Activated gamma-delta T cell treated with anti-CD3 and anti-CD28 coated beads, Interleukin-2, amount 50 U/mL, for 16 hours (primary cell): ENCODE measurements at places on chromosomes 6 and 20.
A peak's percentile ranks its signal among the peaks of the same experiment; 100 is the strongest.

DNA sequence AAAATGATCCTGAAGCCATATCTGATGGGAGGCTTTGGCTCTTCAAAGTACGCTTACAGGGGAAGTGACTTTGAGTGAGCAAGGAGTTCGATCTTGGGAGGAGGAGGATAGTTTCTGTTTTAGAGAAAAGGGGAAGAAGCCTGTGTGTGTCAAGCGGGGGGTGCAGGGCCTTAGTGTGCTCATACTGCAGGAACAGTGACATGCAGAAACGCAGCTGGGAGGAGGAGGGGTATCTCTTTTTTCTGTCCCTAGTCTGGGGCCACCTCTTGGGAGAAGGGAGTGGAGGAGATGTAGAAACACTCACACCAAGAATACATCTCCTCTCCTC lies 19.8 kb downstream of the SIRPD start:
- no peak for DNase-seq

DNA sequence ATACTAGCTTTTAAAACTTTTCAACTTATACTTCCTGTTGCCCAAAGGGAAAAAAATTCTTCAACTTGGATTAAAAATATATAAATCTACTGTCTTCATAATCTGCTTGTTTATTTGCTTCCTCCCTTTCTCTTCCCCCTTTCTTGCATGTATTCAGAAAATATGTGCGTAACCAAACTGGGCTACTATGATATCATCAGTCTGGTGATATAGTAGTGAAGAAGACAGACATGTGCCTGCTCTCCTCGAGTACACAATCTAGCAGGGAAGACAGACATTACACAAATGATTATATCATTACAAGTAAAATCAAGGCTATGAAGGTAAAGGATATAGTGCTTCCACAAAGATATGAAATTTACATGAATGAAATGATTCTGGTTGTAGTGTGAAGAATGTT lies 31.0 kb downstream of the IBTK start:
- DNase-seq: no peak

DNA sequence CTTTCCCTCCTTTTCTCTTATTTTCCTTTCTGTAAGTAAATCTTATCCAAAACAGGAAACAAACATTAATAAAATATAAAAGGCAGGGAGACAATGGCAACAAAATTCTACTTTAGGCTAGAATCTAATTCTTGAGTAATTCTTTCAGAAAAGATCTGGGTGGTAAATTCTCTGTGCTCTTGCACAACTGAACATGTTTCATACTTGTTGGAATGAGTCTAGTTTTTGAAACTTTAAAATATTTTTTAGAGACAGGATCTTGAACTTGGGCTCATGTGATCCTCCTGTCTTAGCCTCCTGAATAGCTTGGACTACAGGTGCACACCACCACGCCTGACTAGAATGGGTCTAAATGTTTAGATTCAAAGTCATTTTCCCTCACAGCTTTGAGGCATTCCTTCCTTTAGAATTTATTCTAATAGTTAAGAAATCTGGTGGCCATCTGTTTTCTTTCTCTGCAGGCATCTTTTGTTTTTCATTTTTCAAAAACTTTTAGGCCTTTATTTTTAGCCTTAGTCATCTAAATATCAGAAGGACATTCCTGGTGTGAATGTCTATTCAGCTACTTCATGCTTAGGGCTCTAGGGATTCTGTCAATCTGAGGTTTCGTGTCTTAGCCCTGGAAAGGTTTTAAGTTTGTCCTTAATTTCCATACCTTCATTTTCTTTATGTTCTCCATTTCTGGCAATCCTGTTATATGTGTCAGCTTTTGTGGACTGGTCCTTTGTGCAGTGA lies 76.5 kb downstream of the CDKAL1 start:
- no peak for DNase-seq

- no peak for DNase-seq
Observed at GRCh38 chr20:41299899-41300298, 17.6 kb downstream of the ZHX3 start.

- DNase-seq: no peak
Observed at GRCh38 chr6:43033496-43034189, 12.2 kb downstream of the RRP36 start.

- DNase-seq: peak; percentile 29
Observed at GRCh38 chr6:135128268-135128914, 52.7 kb upstream of the MYB start.

DNA sequence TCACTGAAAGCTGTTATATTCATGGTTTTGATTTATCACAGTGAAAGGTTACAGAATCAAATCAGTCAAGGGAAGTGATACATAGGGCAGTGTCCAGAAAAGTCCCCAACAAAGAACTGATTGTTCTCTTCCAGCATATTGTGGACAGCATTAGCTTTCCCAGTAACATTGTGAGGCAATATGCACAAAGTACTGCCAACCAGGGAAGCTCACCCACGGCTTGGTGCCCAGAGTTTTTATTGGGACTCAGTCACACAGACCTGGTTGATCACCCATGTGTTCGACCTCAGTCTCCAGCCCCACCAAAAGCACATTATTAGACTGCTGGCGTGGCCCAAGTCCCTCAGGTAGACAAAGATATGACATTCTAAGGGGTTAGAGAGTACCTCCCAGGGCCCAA lies 76.0 kb downstream of the LCA5 start:
- DNase-seq: no peak

DNA sequence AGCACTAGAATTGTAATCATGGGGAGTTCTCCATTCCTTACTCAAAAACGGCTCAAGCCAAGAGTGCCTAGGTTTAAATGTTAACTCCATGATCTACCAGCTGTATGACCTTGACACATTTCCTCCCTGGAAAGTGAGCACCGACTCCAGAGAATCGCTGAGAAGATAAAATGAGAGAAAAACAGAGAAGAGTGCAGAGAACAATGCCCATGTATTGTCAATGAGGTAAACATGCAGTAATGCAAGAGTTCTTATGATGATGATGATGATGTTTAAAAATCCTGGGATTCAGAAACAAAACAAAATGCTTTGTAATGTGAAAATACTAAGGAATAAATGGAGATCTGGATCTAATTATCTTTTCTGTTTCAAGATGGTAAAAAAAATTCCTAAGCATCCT lies 64.8 kb upstream of the BEND6 start:
- no peak for DNase-seq

GRCh38 chr6:36309203-36309602 lies 27.5 kb downstream of the BNIP5 start:
- no peak for DNase-seq

- no peak for DNase-seq
Observed at GRCh38 chr6:168715643-168716481, 274.9 kb downstream of the SMOC2 start.

DNA sequence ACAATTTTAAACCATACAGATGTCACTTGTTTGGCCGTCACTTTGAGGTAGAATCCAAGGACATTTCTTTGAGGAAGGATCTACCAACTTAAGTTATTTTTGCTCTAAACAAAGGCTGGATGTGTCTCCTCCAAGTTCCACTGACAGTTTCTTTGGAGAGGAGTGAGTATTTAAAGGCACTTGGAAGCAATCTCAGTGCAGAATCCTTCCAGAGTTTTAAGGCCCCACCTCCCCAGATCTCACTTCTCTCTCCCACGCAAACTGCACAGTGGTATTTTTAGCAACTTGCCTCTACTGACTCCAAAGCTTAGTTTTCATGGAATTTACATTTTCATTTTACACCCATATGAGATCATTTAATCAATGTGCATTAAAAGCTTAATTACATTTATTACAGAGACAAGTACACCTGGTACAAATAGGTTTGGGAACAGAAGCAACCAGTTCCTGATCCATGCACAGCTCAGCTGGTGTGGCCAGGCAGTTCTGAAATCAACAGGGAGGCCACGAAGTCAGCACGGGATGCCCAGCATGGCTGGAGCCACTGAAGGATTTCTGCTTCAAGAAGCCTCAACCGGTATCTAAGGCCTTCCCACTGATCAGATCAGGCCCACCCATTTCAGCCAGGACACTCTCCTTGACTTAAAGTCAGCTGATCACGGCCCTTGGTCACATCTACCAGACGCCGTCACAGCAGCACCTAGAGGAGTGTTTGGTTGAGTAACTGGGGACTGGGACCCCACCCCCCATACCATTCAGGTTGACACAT lies 109.8 kb downstream of the SYCP2 start:
- no peak for DNase-seq

DNA sequence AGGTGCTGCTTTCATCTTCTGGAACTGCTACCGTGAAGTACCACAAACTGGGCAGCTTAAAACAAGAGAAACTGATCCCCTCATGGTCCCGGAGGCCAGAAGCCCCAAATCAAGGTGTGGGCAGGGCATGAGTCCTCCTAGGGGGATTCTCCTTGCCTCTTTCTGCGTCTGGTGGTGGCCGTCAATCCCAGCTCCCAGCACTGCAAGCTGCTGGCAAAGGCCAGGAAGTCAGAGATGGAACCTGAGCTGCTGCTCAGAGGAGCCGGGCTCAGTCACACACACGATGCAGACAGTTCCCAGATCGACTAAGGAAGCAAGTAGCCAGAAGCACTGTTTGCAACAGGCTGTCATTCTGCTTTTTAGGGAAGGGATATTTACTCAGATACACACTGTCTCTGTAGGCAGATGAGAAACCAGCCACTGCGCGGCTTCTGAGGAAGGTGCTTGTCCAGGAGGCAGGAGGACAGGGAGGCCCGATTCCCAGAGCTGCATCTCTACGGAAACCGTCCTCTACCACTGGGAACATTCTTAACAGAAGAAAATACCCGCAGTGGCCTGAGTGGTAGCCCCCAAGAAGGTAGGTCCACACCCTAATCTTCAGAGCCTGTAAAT lies 15.5 kb downstream of the BHLHE23 start:
- no peak for DNase-seq

- DNase-seq: no peak
Observed at GRCh38 chr6:85997206-85997605, 354.5 kb upstream of the SYNCRIP start.

DNA sequence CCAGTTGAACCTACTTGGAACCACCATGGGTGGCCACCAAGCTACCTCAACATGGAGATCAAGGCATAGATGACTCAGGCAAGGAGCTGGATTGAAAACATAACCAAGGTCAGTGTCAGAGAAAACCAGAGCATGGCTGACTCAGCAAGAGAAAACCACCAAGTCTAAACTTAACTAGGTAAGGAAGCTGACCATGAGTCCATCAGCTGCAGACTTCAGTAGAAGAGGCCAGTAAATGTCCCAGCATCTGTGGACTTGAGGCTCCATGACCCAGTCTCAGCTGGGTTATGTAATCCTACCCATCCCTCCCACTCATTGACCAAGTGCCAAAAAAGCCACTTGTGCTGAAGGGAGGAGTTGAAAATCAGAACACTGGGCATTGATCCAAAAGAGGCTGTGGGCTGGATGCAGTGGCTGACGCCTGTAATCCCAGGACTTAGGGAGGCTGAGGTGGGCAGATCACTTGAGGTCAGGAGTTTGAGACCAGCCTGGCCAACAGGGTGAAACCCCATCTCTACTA lies 93.7 kb upstream of the CBLN4 start:
- no peak for DNase-seq

DNA sequence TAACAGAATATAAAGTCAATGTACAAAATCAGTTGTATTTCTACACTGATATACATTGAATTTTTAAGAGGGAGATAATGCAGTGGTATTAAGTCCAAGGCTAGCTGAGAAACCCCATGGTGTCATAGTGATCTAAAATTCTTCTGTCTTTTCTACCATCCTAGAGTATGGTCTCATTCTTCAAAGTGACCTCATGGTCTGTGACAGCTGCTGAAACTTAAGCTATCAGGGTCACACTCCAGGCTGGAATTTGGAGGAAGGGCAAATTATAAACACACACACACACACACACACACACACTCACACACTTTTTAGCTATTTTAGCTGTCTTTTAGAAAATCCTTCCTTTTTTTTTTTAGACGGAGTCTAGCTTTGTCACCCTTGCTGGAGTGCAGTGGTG lies 47.3 kb upstream of the DYNLRB1 start:
- DNase-seq: no peak

- peak; percentile 14 for DNase-seq
Observed at GRCh38 chr6:40788661-40789655, 201.8 kb upstream of the LRFN2 start.

GRCh38 chr6:5619249-5619648 lies 357.9 kb downstream of the FARS2 start:
- DNase-seq: no peak

DNA sequence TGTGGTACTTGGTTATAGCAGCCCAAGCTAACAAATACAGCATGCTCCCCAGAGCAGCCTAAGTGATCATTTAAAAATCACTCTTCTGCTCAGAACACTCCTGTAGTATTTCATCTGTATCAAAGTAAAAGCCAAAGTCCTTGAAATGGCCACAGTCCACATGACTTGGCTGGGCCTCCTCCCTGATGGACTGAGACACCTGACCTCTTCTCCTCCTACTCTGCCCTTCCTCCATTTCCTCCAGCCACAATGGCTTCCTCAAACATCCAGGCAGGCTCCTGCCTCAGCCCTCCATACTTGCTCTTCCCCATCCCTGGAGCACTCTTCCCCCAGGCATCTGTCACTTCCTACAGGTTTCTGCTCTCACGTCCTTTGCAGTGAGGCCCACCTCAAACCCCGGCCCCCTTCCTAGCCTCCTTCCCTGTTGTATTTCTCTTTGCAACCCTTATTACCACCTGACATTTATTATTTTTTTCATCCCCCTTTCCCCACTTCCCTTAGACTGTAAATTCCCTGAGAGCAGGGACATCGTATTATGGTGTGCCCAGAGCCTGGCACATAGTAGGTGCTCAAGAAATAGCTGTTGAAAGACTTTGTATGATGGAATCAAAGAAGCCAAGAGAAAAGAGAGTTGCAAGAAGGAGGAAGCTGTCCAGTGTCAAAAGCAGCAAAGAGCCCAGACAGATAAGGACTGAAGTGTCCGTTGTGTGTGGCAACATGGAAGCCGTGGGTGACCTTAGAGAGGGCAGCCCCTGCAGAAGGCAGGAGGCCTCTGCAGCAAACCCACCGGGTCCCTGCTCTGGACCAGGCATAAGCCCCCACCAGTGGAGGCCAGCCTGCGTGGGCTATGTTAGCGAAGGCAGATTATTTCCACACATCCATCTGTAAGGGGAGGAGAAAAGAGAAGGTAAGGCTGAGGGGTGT lies 87.5 kb downstream of the TRERF1 start:
- DNase-seq: no peak

DNA sequence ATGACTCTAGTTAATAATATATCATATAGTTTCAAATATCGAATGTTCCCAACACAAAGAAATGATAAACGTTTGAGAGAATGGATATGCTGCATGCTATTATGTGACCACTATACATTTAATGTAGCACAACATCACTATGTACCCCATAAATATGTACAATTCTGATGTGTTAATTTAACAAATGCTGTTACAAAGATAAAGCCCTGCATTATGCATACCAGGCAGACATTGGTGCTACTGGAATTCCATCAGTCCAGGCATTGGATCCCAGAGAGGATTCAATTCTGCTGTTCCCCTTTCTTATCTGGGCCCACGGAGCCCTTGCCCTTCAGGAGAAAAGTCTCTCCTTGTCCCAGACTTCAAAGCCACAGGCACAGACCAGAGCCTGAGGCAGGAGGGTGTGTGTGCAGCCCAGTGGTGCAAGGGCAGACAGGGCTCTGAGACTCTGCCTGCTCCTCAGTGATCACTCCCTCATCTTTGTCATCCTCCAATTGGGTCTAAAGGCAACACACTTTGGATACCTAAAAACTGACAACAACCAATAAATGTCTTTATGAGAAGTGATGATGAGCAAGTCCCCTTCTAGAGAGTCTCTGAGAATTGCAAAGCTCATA lies 45.2 kb downstream of the PSMG4 start:
- DNase-seq: no peak

- no peak for DNase-seq
Observed at GRCh38 chr20:41405436-41405835, 38.8 kb upstream of the EMILIN3 start.
